ENCODE measurements at places on chromosomes 6 and 20.
A peak's percentile ranks its signal among the peaks of the same experiment; 100 is the strongest.

GRCh38 chr20:63314566-63315239 lies 21.7 kb downstream of the COL20A1 start:
- no peak for DNase-seq

DNA sequence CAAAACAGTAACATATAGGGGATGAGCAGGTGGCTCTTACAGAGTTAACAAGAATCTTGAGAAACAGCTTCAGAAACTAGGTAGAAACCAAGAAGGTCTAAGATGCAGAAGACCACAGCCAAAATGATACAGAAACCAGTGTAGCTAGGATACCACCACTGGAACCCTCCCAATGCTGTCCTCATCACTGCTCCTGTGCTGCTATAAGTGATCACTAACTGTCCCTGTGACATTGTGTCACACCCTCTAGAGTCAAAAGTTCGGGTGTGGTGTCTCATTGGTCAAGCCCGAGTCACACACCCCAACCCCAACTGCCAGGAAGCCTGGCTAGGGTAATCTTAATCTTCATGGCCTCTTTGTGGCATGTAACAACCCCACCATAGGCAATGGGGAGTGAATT lies 153.1 kb downstream of the RCAN2 start:
- DNase-seq, result no peak

DNA sequence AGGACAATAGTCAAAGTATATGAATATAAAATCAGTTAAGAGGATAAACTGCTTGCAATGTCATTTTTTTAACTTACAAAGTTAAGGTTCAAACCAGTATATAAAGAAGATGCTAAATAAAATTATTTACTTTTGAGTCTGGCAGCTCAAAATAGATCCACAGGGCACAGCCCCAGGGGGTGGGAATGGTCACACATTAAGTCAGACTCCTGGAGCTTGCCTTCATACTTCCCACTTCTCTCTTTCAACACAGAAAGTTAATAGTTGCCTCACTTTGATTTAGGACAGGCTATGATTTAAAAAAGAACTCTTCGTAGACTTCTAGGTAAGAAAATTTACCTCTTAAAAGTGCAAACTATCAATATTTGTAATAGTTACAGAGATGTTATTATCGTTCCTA lies 158.3 kb upstream of the RUNX2 start:
- DNase-seq, result no peak

- no peak for DNase-seq
Measured at GRCh38 chr20:60113024-60113724, 155.0 kb downstream of the CDH26 start.

GRCh38 chr20:38357653-38358207 lies 11.4 kb downstream of the LBP start:
- DNase-seq, result no peak

DNA sequence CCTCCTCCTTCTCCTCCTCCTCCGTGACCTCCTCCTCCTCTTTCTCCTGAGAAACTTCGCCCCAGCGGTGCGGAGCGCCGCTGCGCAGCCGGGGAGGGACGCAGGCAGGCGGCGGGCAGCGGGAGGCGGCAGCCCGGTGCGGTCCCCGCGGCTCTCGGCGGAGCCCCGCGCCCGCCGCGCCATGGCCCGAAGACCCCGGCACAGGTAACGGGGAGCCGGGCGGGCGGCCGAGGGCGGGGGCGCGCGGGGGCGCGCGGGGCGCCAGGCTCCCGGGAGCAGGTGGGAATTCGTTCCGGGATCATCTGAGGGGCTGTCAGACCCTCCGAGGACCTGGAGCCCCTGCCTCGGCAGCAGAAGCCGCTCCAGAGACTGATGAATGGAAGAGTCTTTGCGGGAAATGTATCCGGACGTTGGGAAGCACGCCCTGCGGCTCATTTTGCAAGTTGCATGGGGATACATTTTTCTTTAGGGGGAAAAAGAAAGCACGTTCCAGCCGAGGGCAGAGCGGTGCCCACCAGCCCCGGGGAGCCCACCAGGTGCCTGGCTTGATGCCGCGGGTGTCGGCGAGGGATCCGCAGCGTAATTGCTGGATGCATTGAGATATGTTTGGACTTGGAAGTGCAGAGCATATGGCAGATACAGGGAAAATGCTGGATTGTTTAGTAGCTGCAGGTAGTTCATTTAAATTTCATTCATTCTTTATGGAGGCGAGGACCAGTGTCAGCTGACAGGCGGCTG lies 394 bp downstream of the MYB start:
- DNase-seq, result peak; percentile 47

DNA sequence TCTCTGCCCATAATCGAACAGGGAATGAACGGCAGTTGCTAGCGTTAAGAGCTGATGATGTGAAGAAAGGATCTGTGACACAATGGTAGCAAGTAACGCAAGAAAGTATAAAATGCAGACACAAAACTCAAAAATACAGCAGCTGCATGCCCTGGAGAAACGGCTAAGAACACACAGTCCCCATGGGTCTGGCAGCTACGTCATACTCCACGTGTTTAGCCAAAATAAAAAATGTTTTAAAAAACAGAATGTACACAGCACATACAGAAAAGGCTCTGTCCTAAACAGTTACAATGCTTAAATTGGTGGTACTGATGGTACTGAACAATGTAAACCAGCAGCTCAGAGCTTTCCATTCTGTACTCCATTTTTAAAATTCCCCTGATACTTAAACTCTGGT lies 34.4 kb downstream of the HUS1B start:
- DNase-seq, result no peak

GRCh38 chr20:7010527-7010926 lies 243.0 kb downstream of the BMP2 start:
- no peak for DNase-seq

- DNase-seq, result peak; percentile 32
Measured at GRCh38 chr6:158852312-158853071, 33.3 kb upstream of the EZR start.

DNA sequence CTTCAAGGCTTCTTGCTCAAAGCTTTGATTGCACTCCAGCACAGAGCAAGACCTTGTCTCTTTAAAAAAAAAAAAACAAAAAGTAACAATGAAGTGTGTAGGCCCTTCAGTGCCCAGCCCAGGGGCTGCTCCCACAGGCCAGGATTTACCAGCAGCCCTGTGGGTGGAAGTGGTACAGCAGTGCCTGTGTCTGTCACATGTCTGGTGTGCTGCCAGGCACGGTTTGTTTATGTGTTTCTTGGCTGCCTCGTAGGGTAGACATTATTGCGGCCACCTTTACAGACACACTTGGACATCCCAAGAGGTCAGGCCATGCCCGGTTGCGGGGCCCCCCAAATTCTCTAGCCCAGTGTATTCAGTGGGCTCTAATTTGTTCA lies 12.7 kb downstream of the DYNLRB1 start:
- no peak for DNase-seq

DNA sequence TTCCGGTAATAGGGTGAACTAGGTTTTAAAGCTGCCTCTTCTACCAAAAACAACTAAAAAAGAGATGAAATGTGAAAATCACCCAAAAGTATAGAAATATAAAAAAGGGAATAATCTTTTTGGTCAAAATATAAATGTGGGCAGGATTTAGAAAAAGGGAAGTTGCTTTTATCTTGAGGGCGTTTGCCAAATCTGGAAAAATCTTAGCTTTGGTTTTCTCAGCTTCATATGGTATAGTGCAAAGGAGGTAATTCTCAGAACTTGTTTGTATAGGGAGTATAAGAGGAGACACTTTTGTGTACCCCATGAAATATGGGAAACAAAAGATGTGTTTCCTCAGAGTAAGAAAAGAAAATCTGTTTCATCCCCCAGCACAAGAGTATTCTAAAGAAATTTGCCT lies 54.2 kb upstream of the TRIM26 start:
- no peak for DNase-seq

GRCh38 chr6:43295456-43295855 lies 2.6 kb upstream of the SLC22A7 start:
- no peak for DNase-seq

DNA sequence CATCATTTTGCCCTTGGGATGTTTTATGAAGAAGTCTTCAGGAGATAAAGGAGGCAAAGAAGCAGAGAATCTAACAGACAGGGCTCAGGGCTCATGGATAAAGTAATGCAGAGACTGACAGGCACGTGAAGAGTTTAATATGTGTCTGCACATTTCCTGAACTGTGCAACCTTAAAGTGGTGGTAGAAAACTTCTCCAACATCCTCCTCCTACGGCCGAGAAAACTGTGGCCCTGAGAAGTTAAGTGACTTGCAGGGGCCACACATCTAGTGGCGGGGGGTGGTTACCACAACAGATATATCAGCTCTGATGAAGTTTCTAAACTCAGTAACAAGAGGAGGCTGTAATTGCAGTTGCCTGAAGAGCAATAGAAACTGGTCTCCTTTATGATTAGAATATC lies 61.0 kb downstream of the SOBP start:
- DNase-seq, result no peak

DNA sequence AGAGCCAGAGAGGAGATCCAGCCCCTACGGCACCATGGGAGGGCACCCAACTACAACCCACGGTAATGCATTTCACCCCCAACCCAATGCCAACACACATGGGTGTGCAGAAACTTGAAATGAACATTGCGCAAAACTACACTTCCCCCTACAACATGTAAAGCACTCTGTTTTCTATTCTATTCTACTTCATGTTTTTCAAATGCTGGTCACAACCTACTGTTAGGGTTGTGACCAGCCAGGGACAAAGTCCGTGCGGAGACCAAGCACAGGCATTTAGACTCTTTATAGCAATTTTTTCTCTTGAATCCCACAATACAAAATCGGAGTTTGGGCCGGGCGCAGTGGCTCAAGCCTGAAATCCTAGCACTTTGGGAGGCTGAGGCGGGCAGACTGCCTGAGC lies 90.6 kb downstream of the MRPL14 start:
- no peak for DNase-seq

DNA sequence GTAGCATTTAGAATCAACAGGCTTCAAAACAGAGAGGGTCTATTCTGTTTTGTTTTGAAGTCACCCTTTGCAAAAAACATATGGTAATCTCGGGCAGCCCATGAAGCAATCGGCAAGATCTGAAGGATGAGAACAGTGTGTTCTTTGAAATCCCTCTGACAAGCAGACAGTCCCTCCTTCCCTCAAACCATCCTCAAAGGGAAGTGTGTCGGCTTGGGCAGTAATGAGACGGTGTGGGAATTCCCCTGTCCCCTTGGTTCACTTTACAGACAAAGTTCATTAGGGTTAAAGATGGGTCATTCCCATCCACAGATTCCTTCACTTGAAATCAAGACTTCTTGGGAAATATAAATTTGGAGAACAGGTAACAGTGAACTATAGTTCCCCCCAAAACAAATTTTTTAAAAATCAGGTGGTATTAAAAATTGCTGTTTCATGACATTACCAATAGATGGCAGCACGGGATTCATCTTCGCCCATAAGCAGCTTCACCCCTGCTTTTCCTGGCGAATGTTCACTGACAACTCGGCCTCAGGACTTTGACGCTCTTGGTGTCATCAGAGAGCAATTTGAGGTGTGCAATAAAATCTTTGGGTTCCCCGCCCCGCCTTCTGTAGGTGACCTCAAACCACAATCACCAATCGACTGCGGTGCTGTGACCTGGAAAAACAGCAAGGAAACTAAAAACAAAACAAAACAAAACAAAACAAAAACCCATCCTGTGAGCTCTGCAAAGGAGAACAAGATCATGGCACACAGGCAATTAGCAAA lies 159.3 kb upstream of the TNFAIP3 start:
- DNase-seq, result peak; percentile 71

DNA sequence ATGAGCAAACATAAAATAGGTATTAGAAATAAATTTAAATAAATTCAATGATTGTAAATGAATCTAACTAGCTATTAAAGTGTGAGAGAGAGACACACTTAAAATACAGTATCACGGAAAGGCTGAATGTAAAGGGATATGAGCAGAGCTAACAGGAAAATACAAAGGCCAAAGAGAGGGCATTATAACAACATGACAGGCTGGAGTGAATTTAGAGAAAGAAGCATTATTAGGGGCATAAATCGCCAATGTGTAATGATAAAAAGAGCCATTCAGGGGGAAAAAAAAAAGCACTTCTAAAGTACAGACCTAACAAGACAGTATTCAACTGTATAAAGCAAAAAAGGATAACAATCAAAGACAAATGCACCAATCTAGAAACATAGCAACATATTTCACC lies 28.1 kb downstream of the DACT2 start:
- no peak for DNase-seq

- DNase-seq, result no peak
Measured at GRCh38 chr6:32194825-32195651, 2.6 kb upstream of the GPSM3 start.

GRCh38 chr6:123994891-123995635 lies 191.4 kb downstream of the NKAIN2 start:
- DNase-seq, result no peak

- no peak for DNase-seq
Measured at GRCh38 chr6:2324166-2324953, 79.0 kb upstream of the GMDS start.

DNA sequence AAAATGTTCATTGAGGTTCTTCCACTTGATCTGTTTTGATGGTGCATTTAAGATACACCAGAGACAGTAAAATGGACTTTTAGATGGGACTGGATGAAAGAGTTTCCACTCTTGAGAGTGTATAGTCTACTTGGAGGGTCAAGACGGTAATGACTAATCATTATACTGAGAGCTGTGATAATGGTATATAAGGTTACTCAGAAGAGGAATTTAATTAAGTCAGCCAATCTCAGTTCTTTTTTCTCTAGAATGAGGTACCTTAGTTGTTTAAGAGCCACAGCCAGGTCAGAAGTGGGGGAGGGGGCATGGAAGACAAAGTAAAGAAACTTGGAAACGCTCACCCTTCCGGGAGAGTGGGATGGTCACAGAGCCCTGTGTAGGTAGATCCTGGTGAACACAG lies 123.9 kb downstream of the MAP3K4 start:
- DNase-seq, result no peak

DNA sequence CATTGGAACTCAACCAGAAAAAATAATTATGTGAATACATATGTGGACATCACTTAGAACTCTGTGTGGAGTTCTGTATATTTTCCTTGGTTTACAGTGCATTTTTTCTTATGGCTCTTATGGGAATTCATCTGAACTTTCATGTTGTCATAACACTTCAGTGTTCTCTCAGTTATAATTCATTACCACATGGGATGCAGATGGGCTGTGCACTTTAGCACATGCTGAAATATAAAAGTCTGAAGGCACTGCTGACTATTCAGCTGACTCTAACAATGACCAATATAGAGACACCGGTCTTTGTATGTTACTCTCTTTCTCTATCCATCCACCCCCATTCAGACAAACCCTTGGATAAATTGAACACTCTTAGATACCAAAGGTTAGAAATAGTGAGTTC lies 29.3 kb downstream of the GRIK2 start:
- no peak for DNase-seq

GRCh38 chr6:52392944-52393343 lies 27.2 kb upstream of the EFHC1 start:
- no peak for DNase-seq

DNA sequence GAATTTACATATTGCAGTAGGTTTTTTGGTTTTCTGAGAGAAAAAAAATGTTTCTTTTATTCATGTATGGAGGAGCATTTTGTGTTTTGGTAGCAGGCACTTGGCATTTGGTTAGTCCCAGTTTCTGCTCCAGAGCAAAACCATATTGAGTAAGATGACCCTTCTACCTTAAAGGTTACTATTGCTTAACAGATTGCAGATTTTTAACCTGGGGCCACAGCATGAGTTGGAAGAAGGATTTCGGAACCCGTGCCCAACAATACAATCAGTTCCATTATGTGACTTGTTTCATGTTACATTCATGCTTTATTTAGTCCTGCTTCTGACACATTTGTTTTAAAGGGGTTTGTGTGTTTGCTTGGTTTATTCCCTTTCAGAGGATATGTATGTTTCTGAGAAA lies 496.3 kb downstream of the TFAP2B start:
- no peak for DNase-seq

All from ELF-1 (cell line).